PC-9 (cell line): ENCODE measurements at places on chromosomes 4 and X. TPM values are rescaled to one million over a fixed set of nuclear protein-coding genes. Genes with fewer than 3 reads are reported as not detected.

Gene PASD1
- total RNA-seq = not detected in 2 replicates

DNA sequence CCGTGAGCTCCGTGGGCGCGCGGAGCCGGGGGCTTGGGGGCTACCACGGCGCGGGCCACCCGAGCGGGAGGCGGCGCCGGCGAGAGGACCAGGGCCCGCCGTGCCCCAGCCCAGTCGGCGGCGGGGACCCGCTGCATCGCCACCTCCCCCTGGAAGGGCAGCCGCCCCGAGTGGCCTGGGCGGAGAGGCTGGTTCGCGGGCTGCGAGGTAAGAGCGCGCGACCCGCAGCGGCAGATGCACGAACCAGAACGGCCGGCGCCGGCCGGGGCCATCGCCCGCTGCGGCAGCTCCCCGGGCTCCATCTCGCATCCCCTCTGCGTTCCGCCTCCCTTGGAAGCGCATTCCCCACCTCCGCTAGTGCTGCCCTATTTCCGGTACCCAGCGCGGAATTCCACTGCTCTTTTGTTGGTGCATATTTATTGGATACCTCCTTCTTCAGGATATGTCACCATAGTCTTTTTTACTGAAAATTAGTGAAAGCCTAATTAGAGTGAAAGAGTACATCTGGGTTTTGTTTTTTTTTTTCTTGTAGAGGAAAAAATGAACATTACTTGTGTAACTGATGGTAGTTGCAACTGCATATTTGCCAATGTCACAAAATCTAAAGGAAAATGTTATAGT is 797 bp downstream of the PKD2 start:
- peak; percentile 12 for DNase-seq

- no peak for DNase-seq
Measured at GRCh38 chr4:169084954-169085353, 74.9 kb upstream of the CBR4 start.

Gene APELA
- total RNA-seq = not detected in 2 replicates

- DNase-seq = no peak
Measured at GRCh38 chr4:101292901-101293300, 54.4 kb downstream of the PPP3CA start.

GRCh38 chr4:25246680-25247611 is 13.1 kb downstream of the PI4K2B start:
- no peak for DNase-seq

- DNase-seq = no peak
Measured at GRCh38 chrX:7115557-7115956, 32.0 kb upstream of the STS start.
